HepG2 (cell line): ENCODE measurements at places on chromosomes 7 and 10. TPM values are rescaled to one million over a fixed set of nuclear protein-coding genes. Genes with fewer than 3 reads are reported as not detected.
A peak's percentile ranks its signal among the peaks of the same experiment; 100 is the strongest.

JCAD gene
- 0.04 and 0.14 TPM in 2 replicates for total RNA-seq

DNA sequence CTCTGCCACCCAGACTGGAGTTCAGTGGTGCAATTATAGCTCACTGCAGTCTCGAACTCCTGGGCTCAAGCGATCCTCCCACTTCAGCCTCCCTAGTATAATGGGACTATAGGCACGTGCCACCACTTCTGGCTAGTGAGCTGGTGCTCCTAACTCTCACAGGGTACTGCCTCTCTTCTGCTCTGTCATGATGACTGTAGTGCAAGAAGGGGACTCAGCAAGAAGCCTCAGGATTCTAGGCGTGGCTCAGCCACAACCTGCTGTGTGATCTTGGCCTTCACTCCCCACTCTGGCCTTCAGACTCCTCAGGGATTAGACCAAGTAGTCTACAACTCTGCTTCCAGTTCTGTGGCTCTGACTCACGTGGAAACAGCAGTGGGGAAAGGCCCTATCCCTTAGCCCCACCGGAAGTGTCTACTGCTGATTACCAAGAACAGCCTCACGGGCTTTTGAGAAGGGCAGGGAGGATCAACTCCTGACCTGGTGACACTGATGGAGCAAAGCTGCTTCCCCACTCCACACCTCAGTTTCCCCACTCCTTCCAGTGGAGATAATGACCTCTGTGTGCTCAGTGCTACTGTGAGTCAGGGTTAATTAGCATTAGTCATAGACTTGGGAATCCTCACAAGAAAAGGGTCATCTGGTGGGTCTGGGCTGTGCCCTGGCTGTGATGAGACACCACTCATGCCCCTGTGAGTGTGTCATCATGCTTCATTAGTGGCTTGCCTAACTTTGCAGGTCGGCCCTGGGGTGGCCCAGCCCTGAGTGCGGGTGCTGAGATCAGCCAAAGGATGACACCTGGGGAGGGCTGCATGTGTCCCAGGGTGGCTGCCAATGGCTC, 41.1 kb downstream of the ZC3HC1 start:
- peak; percentile 13 for DNase-seq
- H3K4me3 ChIP-seq: no peak overlapping the region
- no peaks in the 10 kb centered on the region for H3K27me3 ChIP-seq
- no peak overlapping the region for H3K27ac ChIP-seq
- no peaks in the 10 kb centered on the region for H3K36me3 ChIP-seq

DNA sequence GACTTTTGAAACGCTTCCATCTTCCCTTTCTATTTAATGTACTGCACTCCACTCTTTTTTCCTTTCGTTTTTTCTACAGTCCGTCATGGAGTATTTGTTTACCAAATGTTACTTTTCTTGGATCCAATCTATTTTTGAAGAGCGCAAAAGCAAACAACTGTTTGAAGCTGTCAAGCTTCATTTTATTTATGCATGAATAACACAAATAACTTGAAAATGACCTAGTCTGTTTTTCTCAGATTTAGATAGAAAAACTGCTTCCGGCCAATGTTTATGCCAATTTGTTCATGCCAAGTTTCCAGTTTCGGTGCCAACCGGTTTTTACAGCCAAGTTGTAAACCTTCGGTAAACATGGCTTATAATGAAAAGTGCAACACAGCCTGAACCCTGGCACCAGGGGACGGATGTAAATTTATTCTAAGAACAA, 150.9 kb upstream of the KLF6 start:
- no peak overlapping the region for H3K27ac ChIP-seq
- DNase-seq: no peak
- no peaks in the 10 kb centered on the region for H3K4me1 ChIP-seq

- no peak overlapping the region for H3K4me3 ChIP-seq
- no peak for DNase-seq
- H3K4me1 ChIP-seq: no peaks in the 10 kb centered on the region
Measured at GRCh38 chr10:10872035-10872673, 145.5 kb upstream of the CELF2 start.

- no peaks in the 10 kb centered on the region for H3K27me3 ChIP-seq
- H3K27ac ChIP-seq: peak overlapping the region; percentile 41
- H3K36me3 ChIP-seq: no peaks in the 10 kb centered on the region
- H3K4me3 ChIP-seq: peak overlapping the region; percentile 56
- 0 out of 2 replicates have a peak, but pooled peaks cover 6% of the 10 kb centered on the region for H3K4me1 ChIP-seq
- peak; percentile 58 for DNase-seq
Measured at GRCh38 chr7:52017802-52018679, 701.4 kb upstream of the COBL start.
